Fibroblast of lung (primary cell): ENCODE measurements at places on chromosomes 7 and 10. TPM values are rescaled to one million over a fixed set of nuclear protein-coding genes. Genes with fewer than 3 reads are reported as not detected.

DNA sequence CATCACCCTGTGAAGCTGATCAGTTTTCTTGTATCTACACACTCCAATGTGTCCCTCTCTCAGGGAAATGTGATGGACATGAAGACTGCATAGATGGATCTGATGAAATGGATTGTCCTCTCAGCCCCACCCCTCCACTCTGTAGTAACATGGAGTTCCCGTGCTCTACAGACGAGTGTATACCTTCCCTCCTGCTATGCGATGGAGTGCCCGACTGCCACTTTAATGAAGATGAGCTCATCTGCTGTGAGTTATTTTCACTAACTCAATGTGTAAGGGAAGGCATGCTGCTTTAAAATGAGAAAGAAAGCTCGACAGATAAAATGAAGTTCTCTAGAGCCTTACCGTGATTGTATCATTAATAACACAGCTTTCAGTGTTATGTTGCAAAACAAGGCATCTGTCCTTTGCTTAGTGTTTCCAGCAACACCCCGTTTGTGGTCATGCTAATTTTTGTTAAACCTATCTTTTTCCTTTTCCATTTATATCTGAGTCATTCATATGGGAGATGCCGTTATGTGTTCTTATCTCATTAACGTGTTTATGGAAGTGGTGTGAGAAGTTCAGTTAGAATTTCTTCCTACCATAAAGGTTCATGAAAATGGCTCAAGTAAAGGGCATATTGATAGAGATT is 220.9 kb upstream of the PLXDC2 start:
- no peak for DNase-seq

The GRM3 gene
- total RNA-seq = not detected in 2 replicates

The ENO4 gene
- under 0.01 and 0.66 TPM in 2 replicates for total RNA-seq

The ITPRID1 gene
- total RNA-seq = not detected in 2 replicates
